Heart right ventricle (tissue), 16 donors: ENCODE measurements at places on chromosomes 6 and 20. TPM values are rescaled to one million over a fixed set of nuclear protein-coding genes. Genes with fewer than 3 reads are reported as not detected.
A peak's percentile ranks its signal among the peaks of the same experiment; 100 is the strongest.

GRCh38 chr6:15044146-15044882 lies 201.6 kb upstream of the JARID2 start:
- DNase-seq = no peak

DNA sequence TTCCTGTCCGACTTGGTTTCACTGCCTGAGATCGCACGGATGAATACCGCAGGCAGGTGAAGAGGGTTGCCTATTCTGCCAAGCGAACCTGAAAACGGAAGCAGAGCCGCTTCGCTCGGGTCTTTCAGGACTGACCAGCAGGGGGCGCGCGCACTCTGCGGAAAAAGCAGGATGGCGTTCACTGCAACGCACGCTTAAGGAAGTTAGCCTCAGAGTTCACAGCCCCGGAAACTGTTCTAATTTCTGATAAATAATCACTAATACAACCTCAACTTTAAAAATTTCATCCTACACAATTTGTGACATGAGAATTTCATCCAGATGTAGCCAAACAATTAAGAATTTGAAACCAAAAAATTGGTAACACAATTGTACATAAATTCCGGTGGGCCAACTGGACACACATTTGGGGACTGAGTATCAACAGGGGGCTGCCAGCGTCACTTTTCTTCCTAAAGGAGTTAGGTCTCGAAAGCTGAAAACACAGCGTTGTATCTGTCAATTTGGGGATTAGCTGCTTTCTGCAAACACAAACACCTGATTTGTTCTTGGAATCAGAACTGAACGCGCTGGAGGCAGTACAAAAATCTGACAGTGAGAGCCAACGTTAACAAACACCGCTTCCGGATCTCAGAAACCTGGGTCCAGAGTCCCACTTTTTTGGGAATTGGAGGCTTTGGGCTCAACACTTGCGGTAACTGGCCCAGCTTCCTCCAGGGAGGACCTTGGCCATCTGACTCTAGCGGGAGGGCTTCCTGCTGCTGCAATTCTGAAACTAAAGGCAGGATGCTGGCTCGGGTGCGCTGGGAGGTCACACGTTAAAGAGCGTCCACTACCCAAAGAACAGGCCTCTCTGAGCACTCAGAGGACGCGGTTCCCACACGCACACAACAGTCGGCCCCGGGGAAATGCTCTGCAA lies 8.8 kb downstream of the PXDC1 start:
- peak; percentile 91 for DNase-seq

DNA sequence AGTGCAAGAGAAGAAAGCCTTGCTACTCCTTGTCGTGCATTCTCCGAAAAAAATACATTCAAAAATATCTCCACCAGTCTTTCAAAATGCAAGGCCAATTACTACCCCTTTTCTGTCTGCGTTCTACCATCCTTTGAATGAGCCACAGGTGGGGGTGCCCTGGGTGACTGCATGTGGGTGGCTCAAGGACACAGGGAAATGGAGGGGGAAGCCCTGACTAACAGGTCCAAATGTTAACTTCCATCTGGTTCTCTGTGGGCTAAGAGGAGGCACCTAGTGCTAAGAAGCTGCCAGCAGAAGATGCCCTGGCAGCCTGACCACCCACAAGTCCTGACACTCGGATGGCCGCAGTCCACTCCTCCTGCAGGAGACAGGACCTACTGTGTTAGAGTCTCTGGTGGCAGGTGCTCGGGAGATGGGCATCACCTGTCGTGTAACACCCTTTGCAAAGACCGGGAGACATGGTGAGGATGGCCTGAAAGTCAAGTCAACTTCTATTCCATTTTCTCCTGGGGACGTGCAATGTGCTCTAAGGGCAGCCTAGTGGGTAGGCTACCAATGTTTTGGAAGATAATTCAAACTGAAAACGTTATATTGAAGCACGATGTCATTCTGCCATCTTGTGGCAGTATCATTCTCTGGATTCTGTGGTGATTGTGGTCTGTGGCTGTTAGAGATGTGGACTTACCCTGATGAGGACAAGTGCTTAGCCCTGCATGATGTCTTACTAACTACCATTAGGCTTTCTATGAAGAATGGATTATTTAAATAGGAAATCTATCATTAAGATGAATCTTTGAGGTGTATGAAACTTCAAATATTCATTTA lies 27.4 kb upstream of the IGF2R start:
- no peak for DNase-seq

- no peak for DNase-seq
These were observed 263.7 kb downstream of the SMOC2 start for GRCh38 chr6:168704678-168705077.

MROH8 gene
- total RNA-seq = 6.8 TPM

C6orf15 gene
- total RNA-seq = not detected

DNA sequence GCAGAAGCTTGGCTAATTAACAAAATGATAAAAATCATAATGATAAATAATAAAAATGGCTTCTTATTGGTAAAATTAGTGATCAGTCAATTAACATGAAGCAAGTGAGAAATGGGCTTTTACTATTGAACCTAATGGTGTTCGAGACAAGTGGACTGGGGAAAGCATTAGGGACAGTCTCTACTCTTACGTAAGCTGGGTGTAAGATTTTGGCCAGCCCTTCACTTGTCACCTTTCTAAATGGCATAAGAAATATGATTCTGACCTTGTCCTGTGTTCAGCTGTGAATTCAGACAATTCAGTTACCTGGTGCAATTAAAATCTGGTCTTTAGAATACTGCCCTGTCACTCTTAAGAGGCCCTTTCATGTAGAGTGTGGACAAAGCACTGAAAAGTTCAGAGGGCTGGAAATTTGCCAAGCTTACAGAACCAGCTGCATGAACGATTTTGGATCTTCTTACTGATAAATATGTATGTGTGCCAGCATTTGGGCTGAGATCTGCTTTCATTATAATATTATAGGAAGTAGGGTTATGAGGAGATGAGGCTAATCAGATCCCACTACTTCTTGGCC lies 115.9 kb downstream of the QRSL1 start:
- no peak for DNase-seq

DNA sequence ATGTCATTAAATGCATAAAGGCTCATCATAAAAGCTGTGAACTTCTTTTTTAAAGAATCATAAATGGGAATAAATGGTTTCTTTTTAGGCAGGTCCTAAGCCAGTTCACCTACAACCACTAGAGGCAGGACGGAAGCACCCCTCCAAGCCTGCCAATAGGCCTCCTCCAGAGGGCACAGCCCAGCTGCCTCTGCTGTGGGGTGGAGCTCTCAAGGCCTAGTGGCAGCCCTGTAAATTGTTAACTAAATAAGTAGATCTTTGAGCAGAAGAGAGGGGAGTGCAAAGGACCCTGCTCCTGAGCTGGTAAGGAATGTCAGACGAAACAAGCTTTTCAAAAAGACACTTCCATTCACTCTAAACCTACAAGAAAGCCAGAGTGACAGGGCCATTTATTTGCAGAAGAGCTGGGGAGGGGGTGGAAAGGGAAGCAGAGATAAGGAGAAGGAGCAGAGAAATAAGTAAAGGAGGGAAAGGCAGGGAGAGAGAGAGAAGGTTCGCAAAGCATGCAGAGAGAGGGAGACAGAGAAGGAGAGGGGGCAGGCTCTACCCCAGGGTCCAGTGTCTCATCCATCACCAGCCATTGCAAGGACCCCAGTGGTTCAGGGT lies 18.0 kb upstream of the MAFB start:
- no peak for DNase-seq

C6orf52 gene
- 0.86 TPM for total RNA-seq

- no peak for DNase-seq
These were observed 78.9 kb downstream of the SLX4IP start for GRCh38 chr20:10513931-10514575.

DNA sequence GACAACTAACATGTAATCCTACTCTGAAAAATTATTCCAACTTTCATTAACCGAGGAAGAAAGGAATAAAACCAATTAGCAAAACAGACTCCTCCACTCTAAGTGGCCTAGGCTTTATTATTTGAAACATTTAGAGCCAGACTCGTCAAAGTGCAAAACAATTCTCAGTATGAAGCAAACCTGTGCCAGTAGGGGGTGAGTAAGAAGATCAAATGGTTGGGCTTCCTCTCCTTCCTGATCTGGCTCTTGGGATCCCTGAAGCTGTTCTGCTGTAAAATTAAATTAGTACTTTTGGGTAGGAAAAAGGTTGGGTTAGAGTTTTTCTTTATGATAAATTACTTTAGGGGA lies 177.6 kb upstream of the MAN1A1 start:
- DNase-seq = no peak

DNA sequence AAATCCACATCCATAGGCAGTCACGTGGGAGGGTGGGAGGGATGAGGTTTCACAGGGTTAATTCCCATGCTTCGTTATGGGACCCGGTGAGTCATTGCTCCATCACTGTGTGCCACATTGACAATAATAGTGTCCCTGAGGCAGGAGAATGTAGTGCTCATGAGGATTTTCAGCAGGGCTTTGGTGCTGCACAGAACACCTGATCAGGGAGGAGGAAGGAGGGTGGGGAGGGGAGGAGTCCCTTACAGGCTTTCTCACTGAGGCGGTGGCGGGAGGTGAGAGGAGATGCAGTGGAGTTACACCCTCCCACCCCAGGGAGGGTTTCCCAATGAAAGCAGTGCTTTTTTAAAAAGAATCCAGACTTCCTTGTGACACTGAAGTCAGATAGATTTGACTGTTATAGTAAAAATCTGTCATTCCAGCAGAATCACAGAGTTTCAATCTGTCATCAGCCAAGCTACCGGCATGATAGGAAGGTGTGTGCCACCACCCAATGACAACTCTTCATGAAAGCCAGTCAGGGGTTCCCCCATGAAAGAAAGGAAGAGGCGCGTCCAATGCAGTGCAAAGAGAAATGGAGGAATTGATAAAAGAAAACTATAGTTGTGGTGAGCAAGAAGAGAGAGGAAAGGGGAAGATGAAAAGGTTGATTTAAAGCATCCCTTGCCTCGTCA lies 144.8 kb downstream of the TBC1D7 start:
- DNase-seq = no peak

OR2J3 gene
- total RNA-seq = not detected

PSORS1C2 gene
- not detected for total RNA-seq

GRCh38 chr20:58657262-58657661 lies 6.2 kb downstream of the STX16 start:
- DNase-seq = no peak

SLC22A1 gene
- 0.82 TPM for total RNA-seq

DNA sequence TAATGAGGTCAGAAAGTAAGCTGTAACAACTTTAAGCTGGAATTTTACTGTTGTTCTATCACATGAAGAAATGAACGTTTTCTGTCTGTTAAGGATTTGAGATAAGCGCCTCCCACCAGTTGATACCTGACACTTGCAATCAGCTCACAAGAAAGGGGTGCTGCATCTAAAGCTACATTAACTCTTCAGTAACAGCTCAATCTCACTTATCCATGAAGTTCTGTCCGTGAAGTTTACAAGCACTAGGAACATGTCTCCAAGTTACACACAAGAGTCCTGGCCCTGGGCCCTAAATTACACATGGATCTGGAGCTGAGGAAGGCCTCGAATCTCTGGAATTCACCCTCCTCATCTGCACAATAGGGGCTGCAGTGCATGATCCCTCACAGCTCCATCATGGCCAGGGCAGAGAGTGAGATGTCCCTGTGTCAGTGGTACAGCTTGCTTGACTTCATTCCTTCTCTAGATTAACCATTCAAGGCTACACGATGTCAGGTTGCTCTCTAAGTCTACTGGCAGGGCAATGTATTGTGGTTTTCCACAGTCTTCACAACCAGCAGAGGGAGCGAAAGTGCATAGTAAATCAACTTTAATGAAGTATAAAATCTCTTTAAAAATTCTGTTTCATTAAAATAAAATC lies 182.4 kb upstream of the MCHR2 start:
- DNase-seq = no peak

ARMC12 gene
- 0.28 TPM for total RNA-seq

DNA sequence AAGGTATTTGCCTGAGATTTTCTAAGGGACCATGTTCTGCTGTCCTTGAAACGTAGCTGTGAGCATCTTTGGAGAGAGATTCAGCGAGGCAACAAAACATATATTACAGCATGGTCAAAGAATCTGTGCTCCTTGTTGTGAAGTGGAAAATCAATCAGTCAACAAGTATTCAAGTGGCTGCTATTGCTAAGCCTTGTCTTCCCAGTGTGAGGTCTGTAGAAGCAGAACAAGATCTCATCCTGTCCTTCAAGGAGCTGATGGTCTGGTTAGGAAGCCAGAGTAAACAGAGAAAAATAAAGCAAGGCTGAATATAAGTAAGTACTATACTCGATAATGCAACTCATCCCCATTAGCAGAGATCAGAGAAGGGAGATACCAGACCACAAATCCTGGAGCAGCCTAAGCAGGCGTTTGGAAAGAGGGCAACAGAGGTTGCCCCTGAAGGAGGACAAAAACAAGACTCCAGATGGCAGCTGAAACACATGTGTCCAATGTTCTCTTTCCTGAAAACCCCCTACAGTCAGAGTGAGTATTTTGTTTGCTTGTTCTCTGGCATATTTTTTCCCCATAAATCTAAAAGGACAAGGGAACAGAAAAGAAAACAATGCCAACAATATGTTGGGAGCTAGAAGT lies 392.0 kb downstream of the SYNE1 start:
- no peak for DNase-seq

ULBP3 gene
- 2.1 TPM for total RNA-seq

NHSL1 gene
- 74.2 TPM for total RNA-seq

DNA sequence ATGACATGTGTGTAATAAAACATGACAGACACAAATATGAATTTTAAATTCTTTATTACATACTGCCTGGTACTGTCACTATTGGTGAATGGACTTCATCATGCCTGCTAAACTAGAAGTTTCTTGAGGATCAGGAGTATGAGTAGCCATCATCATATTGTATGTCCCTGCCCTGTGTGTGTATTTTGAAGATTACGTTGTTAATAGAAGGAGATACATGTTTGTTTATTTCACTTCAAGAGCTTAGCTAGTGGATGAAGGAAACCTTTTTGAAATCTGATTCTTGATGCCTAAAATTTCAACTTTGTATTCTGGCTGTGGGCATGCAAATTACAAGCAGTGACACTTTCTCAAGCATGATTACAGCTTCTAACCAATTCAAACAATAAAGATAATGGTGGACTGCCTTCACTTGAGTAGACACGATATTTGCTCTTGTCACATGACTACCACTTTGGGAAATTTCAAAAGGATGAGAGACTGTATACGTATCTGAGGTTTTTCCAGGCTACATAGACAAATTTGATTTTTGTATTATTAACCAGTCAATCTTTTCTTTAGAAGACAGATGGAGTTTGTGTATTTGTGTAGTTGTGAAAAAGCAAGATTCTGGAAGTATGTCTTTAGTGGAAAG lies 3.5 kb downstream of the TBPL1 start:
- DNase-seq = no peak
